Activated T-cell treated with anti-CD3 and anti-CD28 coated beads, Interleukin-2, amount 50 U/mL, for 24 hours (primary cell): ENCODE measurements at places on chromosomes 5 and 9.

DNA sequence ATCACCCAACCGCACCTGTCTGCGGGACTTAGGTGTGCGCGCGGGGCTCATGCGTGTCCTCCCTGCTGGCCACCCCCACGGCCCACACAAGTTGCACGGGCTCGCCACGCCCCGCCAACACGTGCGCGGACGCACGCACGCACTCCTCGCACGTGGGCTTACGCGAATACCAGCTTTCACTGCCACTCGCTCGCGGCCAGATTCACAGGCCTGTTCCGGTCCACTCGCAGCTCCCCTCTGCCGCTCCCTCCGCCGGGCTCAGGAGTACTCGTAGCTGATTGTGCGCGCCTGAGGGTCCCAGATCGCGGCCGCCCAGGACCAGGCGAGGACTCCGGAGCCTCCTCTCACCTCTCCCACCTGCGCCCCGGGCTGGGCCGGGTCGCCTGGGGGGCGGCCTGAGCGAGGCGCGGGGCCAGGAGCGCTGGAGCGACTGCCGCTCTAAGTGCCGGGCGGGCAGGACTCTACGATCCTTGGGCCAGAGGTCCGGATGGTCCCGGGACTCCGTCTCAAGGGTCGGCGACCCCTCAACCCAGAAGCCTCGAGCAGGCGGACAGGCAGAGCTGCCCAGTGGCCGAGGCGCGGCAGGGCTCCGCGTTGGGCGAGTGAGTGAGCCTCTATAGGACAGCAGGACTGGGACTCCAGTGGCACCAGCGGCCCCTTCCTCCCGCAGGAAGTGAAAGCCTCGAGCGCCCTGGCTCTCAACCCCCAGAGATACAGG lies 3.4 kb downstream of the PCDHGC5 start:
- no peak for DNase-seq

- DNase-seq, result no peak
These were observed 16.9 kb upstream of the COL5A1 start for GRCh38 chr9:134624621-134625181.

DNA sequence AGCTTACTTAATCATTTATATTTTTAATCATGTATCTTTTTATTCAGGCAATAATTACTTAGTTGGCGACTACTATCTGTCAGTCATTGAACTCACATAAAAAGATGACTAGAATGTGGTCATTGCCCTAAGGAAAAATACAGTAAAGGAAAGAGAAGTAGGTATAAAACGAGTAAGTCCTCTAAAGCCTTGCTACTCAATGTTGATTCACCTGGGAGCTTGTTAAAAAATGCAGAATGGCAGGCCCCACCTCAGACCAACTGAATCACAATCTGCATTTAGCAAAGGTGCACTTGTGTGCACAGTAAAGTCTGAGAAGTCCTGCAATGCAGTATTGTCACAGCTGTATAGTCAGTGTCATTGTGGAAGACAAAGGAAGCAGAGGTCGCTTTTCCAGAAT lies 592.4 kb downstream of the CSNK1G3 start:
- DNase-seq, result no peak

DNA sequence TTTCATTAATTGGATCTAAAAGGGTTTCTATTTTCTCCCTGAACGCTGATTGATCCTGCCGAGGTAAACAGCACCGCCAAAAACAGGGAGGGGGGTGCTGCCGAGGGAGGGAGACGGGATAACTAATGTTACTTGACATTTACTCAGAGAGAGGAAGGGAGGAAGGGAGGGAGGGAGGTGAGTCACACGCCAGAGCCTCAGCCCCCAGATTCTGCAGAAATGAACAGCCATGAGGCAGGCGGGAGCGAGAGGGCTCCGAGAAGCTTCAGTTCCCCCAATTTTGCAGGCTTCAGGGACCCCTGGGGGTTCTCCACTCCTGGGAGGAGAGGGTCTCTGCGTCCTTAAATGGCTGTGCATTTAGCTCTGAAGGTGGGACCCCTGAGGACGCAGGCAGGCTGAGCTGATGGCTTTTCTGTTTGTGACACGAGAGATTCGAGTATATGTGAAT lies 59.1 kb upstream of the IER5L start:
- DNase-seq, result peak; percentile 83

DNA sequence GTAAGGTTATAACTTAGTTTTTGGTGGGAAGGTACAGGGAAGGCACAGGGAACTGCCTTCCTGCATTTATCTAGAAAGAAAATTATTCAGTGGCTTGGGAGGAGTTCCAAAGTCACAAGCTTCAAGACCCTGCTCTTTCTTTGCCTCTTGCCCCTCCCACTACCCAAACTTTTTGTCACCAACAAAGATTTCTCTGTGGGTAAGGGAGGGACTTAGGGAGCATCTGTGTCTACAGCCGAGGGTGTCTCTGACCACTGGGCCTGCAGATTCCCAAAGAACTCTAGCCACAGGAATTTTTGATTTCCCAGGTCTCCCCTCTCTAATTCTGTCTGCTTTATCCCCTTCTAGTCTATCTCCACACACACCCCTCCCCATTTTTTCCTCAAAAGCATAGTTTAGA lies 2.1 kb downstream of the ECSCR start:
- no peak for DNase-seq

DNA sequence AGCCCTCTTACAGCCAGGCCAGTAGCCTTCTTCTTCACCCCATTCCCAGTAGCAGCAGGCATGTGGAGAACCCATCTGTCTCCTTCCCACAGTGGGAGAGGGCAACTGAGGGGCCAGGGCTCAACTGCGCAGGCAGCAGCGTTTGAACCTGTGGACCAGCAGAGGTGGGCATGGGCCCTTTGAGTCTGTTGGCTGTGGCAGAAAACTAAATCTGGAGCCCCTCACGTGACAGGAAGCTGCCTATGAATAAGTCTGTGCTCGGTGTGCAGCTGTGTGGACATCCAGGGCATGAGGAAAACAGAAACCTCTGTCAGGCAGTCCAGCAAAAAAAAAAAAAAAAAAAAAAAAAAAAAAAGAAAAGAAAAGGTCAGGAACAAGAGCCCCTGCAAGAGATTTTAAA lies 189.2 kb upstream of the NR3C1 start:
- no peak for DNase-seq

GRCh38 chr9:79709743-79710674 lies 138.2 kb downstream of the TLE4 start:
- no peak for DNase-seq

DNA sequence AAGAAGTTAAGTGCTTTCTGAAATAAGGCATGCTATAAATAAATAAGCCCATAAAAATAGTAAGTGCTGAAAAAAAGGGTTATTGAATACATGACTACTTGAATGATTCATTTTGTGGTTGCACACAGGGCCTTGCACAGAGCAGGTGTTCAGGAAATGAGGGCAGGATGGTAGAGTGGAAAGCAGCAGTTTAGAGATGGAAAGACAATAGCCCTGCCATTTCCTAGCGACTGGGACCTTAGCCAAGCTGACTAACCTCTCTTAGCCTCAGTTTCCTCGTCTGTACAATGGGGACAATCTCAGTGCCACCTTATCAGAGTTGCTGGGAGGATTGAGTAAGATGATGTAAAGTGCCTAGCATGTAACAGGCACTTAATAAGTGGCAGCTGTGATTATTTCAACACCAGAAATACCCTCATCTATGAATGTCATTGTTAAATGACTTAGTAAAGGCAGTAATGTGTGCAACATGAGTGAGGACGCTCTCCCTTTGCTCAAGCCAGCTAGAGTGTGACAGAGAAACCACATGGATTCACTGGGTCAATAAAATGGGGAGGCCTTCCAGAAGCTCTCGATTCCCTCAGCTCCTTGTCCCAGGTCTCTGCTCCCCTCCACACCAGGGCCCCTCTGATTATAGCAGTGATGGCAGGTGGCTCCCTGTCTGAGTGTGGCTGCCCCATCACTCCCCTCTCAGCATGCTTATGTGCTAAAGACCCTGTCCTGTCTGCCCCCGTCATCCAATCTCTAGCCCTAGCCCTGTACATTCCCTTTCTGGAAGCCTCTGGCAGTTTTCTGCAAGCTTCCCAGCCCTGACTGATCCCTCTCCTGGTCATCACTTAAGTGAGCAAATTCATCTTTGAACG lies 16.0 kb upstream of the PHF19 start:
- peak; percentile 65 for DNase-seq

DNA sequence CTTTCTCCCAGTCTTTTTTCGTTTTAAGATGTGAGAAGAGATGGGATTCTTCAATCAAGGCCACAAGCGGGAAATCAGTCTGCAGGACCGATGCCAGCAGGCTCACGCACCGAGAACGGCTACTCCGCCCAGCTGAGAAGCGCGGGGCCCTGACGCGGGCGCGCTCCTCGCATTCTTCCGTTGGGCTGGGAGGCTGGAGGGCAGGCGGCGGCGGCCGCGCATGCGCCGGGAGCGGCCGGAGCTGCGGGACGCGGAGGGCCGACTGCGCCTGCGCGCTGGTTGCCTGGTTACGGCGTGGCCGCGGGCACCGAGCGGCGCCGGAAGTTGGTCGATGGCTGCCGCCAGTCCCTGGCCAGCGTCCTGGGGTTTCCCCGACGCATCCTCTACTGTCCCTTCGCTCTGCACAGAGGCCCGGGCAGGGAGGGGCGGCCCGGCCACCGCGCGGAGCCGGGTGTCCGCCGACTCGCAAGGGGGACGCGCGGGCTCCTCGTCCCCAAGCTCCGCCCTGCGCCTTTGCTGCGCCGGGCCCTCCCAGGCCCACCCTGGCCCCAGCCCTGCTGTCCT lies 831 bp upstream of the SEC16A start:
- DNase-seq, result peak; percentile 97

DNA sequence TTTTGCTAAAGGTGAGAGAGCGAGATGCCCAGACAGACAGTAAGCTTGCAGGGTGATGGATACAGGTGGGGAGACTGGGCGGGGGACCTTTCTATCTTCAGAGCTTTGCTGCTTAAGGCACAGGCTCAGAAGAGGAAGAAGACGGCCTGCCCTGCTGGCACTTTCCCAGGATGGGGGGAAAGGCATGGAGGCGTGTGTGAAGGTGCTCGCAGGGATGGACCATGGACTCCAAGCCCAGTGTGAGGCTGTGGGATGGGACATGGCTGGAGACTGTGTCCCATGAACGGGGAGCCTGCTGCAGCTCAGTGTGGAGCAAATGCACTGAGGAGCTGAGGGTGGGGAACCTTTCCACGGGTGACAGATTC lies 243.2 kb upstream of the IRX4 start:
- DNase-seq, result no peak

DNA sequence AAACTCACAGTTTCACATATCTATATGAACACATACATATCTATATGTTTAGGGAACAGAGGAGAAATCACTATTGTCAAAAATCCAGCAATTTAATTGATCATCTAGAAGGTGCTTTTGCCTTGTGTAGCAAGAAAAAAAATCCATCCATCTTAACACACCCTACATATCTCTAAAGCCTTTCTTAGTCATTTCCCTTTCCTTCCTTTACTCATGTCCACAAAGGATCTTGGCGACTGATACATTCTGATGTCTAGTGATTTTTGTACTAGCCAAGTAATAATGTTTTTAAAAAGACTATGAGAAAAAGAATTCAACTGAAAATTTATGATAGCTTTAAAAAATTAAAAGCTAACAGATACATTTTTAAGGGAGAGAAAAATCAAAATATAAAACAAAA lies 22.5 kb downstream of the ZDHHC21 start:
- DNase-seq, result no peak
